ENCODE measurements at places on chromosomes 11 and 22.

GRCh38 chr22:46024136-46024840 lies 47.3 kb upstream of the WNT7B start:
- no peak for DNase-seq

DNA sequence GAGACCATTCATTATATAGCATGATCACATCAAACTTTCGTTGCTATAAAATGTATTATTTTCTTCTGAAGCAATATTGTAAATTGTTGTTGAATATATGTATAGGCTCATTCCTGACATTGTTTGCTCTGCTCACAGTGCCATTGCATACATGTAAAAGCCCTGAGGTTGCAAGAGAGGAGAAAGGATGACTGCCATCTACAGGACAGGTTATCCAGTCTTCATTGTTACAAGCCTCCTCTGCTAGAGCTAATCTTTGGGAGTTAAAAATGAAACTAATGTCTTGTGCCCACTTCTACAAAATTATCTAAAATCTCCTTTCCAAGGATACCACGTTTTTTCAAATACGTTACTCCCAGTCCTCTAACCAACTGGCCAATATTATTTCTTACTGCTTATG lies 16.4 kb upstream of the OR5AL1 start:
- DNase-seq, result no peak

GRCh38 chr11:86091566-86091965 lies 22.7 kb upstream of the PICALM start:
- DNase-seq, result no peak

- no peak for DNase-seq
Measured at GRCh38 chr11:78504181-78504580, 70.5 kb downstream of the NARS2 start.

GRCh38 chr22:44275631-44275995 lies 37.1 kb downstream of the SHISAL1 start:
- no peak for DNase-seq

GRCh38 chr11:1192741-1193325 lies 30.0 kb upstream of the MUC5B start:
- no peak for DNase-seq

GRCh38 chr11:8382436-8383053 lies 118.9 kb upstream of the LMO1 start:
- no peak for DNase-seq

Data from K562 (cell line).